Body of pancreas (tissue), 4 donors: ENCODE measurements at places on chromosomes 2 and 18. TPM values are rescaled to one million over a fixed set of nuclear protein-coding genes. Genes with fewer than 3 reads are reported as not detected.

RBFA gene
- total RNA-seq, result 16.6 TPM

ZNF396 gene
- total RNA-seq, result 3.9 TPM

ZNF236 gene
- 22.7 TPM for total RNA-seq

GTF2A1L gene
- total RNA-seq, result not detected

CDK5R2 gene
- total RNA-seq, result not detected
